ENCODE measurements at places on chromosomes 4 and X.

DNA sequence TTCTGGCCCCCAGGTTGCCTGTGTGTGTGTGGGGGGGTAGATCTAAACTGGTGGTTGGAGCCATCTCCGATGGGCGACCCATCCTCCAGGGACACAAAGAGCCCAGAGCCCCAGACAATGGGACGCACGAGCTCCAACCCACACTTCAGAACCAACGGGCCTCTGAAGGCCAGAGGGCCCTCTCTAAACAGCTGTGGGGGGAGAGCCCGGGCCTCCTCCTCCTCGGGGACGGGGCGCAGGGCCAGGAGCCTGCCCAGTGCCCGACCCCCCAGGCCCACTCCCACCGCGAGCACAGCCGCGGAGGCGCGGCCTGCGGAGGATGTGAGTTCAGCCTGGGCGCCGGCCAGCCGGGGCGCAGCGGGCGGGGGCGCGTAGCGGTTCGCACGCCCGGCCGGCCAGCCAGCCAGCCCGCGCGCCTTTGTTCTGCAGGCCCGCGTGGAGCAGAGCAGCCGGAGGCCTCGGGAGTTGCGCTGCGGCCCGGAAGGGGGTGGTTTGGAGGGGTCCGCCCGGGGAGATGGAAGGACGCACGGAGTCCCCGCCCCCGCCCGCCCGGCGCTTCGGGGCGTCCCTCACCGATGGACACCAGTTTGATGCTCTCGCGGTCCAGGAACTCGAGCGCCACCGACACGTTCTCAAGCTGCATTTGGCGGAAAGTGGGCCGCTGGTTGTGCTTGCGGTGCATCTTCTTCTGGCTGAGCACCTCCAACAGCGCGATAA, 4.0 kb downstream of the FLNA start:
- no peak for DNase-seq

DNA sequence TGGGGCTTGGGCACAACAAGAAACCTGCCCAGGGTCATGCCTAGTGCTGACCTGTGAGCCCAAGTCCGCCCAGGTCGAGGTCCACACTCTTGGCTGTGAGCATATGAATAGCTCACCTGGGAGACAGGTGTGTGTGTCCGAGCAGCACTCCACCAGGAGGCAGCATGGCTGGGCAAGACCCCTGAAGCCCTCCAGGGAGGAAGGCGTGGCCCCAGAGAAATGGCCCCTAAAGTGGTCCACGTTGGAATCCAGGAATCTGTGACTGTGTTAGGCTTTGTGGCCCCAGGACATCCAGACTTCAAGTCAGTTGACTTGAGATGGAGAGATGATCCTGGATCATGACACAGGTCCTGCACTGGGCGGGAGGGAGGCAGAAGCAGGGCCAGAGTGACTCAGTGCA, 138.8 kb downstream of the CPZ start:
- DNase-seq: no peak

DNA sequence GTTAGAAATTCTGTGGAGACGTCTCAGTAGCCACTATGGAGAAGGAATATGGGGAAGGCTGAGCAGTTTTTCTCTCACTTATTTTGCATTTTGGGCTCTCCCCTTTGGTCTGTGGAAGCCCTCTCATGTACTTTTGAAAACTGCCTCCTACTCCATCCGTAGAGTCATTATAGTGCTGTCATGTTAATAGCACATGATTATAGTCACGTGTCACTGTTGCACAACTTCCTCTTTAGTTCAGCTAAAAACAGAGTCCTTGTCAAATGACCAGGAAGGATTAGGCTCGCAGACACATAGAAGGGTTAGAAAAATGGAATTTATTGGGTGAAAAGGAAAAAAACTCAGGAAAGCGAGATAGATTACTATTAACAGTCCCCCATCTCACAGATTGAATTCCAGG, 258.2 kb upstream of the CXorf51A start:
- no peak for DNase-seq

DNA sequence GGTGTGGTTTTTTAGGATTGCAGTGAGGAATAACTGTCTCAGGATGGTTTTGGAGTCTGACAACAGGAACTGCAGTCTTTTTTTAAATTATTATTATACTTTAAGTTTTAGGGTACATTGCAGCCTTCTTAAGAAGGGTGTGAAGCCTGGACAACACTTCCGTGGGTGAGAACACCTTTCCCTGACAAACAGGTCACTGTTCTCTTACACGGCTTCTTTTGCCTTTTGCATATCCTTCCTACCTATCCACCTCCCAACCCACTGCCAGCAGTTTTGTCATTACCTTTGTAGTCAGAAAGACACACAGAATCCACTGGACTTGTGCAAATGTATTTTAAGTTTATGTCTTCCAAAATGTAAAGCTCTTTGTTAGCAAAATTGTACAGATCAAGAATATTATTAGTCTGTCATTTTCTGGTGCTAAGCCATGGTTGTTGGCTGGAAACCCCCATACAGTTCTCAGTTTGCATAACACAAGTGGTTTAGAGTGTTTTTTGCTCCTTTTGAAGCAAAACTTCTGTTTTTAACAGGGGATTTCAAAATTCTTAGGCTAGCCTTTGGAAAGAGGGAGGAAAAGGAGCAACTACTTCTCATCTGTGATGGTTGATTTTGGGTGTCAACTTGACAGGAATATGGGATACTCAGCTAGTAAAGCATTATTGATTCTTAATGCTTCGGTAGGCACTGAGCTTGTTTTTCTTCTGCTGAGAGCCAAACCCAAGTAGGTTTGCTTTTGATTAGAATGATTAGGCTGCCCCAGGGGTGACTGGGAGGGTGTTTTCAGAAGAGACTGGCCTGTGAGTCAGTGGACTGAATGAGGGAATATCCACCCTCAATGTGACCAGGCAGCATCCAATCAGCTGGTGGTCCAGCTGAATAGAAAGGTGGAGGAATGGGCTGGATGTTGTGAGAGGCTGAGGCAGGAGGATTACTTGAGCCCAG, 29.4 kb upstream of the KLHL2 start:
- no peak for DNase-seq

GRCh38 chr4:174084542-174084941, 198.9 kb downstream of the FBXO8 start:
- DNase-seq: no peak

- no peak for DNase-seq
Observed at GRCh38 chr4:147836807-147837206, 104.9 kb downstream of the ARHGAP10 start.

DNA sequence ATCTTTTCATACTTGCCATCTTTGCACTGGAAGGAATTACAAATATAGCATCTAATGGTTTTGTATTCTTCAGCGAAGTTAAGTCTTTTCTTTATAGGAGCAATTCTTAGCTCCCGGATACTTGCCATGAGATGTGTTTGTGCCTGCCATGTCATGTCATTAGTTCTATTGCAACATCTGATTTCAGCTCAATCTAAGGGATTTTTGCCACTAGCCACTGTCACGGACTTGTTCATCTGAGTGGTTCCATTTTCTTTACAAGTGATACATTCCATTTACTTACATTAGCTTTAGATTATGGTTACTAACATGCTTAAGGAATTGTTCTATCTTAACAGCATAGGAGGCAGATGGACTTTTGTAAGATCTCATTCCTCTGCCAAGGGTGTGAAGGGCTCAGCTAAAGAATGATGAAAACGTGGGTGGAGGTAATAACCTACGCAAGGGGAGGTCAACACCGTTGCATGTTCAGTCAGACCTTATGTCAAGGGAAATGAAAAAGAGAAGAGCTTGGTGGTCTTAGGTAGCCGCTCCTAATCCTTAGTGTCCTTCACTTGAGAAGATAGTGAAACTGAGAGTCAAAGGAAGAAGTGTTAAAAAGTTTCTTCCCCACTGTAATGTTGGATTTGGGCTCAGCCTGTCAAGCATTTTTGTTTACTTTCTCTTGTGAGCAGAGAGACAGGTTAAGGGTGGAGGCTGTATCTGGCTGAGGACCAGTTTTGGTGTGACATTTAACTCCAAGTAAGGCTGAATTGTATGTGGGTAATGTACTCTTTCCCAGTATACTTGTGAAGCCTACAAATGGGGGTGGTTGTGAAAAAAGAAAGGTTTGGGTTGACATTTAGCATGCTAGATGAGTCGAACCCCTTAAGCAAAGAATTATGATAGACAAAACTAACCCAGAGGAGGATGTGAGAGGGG, 3.6 kb upstream of the KLHL2 start:
- no peak for DNase-seq

DNA sequence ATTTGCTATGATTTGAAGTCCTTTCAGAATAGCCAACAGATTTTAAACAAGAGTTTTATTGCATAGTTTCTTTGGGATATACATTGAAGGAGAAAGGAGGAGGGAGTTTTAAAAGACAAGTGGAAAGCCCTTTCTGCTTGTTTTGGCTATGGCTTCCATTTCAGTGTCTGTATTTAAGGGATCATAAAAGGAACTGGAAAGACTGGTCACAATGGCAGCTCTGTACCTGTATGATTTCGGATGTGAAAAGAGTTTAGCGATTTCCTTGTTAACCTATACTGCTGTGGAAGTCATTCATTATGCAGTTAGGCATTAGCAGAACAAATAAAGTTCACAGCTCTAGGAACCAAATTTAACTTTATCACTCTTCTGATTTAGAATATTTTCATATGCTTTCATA, 60.7 kb downstream of the TET2 start:
- DNase-seq: no peak

- no peak for DNase-seq
Observed at GRCh38 chrX:112247714-112248113, 165.1 kb upstream of the TRPC5 start.

GRCh38 chr4:1664141-1664540, 20.0 kb downstream of the FAM53A start:
- DNase-seq: no peak

GRCh38 chr4:16227462-16227868, 1.2 kb upstream of the TAPT1 start:
- no peak for DNase-seq

- DNase-seq: no peak
Observed at GRCh38 chr4:188111955-188112354, 2.6 kb upstream of the TRIML2 start.

- no peak for DNase-seq
Observed at GRCh38 chrX:136781180-136781797, 557 bp upstream of the ARHGEF6 start.

DNA sequence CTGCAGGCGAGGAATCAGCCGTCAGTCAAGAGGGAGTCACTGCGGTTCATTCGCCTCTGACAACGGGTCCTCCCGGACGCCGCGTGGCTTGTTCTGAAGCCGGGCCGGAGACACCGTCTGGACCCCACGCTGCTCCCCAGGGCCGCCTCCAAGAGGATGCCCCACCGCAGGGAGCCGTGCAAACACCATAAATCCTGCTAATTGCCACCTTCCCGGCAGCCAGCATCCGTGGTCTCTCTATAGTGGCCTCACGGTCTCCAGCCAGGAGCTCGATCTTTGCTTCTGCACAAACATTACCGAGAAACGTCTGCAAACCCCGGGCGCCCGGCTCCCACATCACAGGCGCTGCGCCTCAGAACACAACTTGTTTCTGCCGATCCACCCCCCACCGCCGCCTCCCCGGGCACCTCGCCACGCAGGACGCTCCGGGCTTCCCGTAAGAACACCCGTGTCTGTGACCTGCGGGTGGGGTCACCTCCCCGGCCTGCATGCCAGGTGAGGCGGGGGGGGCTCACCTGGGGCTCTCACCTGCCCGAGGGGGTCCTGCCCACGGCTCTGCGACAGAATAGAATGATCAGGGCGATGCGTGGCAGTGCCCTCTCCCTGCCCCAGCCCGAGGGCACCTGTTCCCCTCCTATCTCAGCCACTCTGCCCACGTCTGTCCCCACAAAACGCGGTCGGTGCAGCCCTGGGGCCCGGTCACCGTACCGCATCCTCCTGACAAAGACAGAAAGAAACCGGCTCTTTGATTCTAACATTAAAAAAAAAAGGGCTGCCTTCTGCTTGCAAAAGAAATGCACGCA, 32.4 kb upstream of the PPP2R3B start:
- no peak for DNase-seq

DNA sequence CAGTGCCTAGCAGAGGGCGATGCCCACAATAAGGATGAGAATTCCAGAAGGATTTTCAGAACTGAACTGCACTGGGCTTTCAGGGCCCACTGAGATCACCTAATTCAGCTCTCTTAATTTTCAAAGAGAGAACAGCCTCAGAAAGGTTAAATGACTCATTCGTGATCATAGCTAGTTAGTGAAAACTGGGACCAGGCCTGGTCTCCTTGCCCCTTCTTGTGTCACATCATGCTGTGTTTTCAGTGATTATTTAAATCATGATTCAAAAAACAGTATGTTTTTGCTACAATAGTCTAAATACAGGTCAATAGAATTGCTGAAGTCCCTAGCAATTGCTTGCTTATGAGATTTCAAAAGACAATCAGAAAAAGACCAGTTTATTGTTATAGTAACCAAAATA, 136.4 kb upstream of the PLAC1 start:
- no peak for DNase-seq

- no peak for DNase-seq
Observed at GRCh38 chrX:96447161-96447560, 237.5 kb upstream of the DIAPH2 start.

DNA sequence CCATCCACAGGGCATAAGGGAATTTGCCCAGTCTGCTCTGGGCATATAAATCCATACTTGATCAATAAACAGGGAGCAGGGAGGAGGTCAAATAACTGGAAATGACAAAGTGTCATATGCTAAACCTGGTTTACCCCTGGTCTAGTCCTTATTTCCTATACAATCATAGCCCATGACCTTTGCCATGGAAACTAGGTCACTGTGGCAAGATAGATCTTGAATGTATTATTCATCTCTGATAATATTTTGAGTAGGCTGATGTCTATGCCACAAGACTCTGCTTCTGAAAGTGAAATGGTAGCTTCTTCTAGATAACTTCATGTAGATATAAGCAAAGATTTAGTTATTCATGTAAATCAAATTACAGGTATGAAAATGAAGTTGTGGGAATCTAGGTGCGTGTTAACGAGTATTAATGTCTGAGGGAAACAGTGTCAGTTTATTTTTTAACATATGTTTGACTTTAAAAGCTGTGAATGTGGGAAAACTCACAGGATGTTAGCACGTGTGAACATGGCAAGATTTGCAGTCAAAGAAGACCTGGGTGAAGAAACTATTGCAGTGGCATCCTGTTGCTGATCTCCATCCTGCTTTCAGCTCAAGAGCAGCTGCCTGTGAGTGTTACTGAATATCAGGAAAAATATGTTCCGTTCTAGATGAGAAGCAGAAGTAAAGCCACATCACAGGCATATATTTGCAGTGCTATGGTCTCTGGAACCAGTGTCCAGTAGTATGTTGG, 81.8 kb upstream of the NDP start:
- no peak for DNase-seq

DNA sequence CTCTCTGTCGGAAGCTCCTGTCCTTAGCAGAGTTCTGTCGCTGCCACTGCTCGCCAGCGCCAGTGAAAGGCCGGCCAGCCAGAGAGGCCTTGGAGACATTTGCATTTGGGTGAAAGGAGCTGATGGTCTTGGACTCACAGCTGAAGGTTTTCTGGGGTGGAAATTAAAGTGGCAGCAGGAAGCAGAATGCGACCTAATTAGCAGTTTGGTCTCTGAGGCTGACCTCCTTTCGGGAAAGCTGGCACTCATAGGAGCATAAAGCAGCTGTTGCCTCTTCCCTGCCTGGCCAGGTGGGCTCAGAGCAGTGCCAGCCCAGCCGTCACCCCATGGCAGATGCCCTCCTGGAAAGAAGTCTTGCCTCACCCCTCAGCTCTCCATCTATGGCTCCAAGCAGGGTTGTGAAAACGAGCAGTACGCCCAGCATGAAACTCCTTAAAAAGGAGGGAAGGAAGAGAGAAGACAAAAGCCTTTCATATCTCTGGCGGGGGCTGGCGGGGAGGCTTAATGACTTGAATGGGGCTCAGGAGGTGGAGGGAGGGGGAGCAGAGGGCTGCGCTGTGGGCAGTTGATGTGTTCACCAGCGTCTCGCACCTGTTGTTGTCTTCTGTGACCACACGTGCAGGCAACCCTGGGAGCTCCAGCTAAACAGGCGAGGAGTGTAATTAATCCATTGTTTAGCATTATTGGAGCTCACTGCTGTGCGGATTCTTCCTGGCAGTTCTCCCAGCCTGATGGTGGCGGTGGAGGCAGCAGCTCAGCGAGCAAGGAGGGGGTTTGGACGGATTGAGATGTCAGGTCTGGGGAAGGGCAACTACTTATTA, 264.0 kb downstream of the MID1IP1 start:
- no peak for DNase-seq

Measured in stimulated activated CD8-positive, alpha-beta memory T cell treated with anti-CD3 and anti-CD28 coated beads, Interleukin-15, amount 100 ng/mL, for 48 hours (primary cell).